ENCODE measurements at places on chromosomes 2 and 18.

GRCh38 chr2:105371810-105372209 is 27.0 kb downstream of the FHL2 start:
- no peak for DNase-seq

DNA sequence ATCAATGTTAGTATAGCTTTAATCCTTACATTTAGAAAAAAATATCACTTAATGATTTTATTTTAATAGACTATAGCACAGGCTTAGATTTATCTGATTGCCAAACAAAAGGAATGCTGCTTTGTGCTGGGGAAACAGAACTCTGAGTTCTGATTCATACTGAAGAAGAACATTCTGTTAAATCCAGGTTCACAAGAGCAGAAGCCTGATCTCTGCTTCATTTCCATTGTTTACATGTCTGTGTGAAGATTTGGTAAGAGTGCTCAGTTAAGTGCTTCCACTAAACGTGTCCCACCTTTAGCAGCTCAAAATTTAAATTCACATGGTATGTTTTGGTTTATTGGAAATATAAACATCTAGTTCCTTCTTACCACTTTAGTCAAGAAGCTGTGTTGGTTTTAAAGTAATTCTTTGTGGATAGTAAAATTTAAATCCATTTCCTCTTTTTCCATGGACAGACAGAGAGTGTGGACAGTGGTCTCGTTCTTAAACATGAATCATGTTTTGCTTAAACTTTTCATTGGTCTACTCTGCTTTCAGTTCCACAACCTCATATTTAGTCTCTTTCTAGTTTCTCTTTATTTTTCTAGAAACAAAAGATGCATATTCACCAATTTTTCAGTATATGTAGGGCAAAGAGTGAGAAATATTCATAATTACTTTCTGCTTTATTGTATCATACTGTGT is 59.1 kb downstream of the NYAP2 start:
- no peak for DNase-seq

GRCh38 chr18:45197526-45197970 is 417.7 kb upstream of the SLC14A2 start:
- no peak for DNase-seq

GRCh38 chr18:57947117-57947516 is 96.9 kb upstream of the NEDD4L start:
- no peak for DNase-seq

- DNase-seq = peak; percentile 33
Observed at GRCh38 chr2:200693836-200694470, 108.1 kb downstream of the AOX1 start.

DNA sequence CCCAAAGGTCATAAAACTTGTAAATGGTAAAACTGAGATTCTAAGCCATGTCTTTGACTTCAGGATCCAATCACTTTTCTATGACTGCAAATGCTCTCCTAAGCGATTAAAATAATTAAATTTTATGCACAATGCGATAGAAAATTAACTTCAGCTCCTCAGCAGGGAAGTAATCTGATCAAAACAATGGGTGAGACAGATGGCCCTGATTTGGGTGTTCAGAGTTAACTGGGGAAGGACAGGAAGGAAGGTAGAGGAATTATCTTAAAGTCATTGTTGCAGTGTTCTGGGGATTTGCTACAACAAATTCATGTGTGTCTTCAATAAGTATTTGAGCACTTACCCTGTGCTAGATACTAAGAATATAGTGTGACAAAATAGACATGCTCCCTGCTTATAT is 446.0 kb upstream of the MEX3C start:
- DNase-seq = no peak

DNA sequence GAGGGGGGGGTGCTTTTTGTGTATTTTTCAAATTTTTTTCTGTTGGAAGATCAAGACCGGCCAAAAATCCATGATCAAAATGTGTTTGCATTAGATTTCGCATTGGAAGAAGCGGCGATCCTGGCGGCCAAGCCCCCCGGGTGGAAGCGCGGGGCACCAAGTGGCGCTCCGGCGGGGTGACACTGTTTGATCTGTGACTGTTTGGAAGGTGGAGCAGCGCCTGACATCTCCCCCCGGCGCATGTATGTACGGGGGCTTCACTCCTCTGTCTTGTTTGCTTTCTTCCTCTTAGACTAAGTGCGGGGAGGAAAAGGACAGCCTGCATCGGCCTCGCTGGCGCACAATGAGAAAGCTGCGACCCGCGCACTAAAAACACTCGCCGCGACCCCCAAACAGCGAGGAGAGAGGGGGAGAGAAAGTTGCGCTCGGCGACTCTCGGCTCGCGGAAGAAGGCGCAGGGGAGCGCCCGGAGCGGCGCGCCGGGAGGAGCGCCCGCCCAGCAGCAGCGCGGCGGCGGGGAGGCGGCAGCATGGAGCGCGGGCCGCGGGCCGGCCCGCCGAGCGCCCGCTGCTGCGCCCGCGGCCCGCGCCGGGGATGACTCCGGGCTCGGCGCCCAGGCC is 515 bp downstream of the TSHZ1 start:
- DNase-seq = no peak

- DNase-seq = no peak
Observed at GRCh38 chr2:196968516-196968915, 42.0 kb upstream of the PGAP1 start.

GRCh38 chr2:240427729-240428128 is 7.7 kb upstream of the GPC1 start:
- no peak for DNase-seq

GRCh38 chr18:37578182-37578678 is 12.6 kb upstream of the CELF4 start:
- DNase-seq = no peak

DNA sequence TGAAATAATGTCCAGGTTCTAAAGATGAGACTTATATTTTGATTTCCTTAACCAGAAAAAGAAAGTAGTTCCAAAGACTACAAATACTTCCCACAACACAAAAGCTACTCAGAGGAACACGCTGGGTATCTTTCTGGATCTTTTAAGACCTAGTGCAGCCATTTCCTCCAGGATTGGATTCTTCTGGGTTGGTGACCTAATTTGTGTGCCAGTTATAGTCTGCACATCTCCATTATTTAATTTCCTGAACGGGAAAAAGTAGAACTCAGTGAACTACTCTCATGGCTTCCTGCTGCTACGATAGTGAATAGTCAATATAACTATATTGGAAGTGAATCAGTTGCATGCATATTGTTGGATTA is 1.5 kb downstream of the TMEM87B start:
- no peak for DNase-seq

DNA sequence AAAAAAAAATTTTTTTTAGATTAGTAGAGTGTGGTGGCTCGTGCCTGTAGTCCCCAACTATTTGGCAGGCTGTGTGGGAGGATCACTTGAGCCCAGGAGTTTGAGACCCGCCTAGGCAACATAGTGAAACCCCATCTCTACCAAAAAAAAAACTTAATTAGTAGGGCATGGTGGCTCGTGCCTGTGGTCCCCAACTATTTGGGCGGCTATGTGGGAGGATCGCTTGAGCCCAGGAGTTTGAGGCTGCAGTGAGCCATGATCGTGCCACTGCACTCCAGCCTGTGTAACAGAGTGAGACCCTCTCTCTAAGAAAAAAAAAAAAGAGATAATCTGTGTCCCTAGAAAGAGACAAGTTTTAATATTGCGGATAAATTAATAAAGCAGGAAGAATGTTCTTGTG is 8.8 kb downstream of the GPR55 start:
- DNase-seq = no peak

- DNase-seq = no peak
Observed at GRCh38 chr18:69628774-69629359, 228.2 kb downstream of the DOK6 start.

- DNase-seq = no peak
Observed at GRCh38 chr2:233814056-233814835, 36.1 kb downstream of the MROH2A start.

DNA sequence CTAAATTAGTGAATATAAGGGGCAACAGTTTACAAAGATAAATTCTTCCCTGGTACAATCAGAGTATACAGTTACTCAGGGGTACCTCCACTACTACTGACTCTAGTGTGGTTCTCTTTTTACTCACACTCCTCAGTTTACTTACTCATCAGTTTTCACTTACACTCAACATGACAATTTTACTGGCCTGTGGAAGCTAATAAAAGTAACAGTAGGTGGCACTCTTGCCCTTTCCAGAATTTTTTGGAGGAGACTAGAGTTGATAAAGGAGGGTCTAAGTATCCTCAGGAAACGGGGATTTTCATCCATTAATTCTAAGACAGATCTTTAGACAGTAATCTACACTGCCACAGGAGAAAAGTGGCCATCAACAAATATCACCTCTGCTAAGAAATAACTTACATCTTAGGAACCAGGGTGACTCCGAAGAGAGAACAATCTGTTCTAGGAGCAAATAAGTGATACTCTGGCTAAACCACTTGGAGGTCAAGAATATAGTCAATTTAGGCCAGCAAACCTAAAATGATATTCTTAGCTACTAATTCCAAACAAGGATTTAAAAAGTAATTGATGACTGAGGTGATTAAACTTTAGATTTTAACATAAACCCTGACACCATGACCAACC is 61.3 kb downstream of the ATL2 start:
- peak; percentile 42 for DNase-seq

- no peak for DNase-seq
Observed at GRCh38 chr2:3172265-3172935, 205.2 kb downstream of the EIPR1 start.

- peak; percentile 11 for DNase-seq
Observed at GRCh38 chr2:214543386-214543955, 132.6 kb downstream of the VWC2L start.

DNA sequence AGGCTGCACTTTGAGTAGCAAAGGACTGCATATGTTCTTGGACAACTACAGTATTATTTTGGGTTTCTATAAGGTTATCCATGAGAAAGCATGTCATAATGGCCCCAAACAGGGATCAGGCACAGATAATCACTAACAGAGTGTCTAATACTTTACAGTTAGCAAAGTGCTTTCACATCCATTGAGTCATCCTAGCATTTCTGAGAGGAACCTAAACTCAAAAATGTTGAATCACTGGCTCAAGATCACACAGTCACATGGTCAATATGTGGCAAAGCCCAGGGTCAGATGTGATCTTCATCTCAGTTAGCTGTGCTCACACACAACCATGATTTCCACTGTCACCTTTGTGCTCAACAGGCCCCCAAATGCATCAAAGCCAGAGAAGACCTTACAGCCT is 156.1 kb upstream of the VRK2 start:
- DNase-seq = no peak

- no peak for DNase-seq
Observed at GRCh38 chr2:180709392-180710145, 270.8 kb upstream of the UBE2E3 start.

DNA sequence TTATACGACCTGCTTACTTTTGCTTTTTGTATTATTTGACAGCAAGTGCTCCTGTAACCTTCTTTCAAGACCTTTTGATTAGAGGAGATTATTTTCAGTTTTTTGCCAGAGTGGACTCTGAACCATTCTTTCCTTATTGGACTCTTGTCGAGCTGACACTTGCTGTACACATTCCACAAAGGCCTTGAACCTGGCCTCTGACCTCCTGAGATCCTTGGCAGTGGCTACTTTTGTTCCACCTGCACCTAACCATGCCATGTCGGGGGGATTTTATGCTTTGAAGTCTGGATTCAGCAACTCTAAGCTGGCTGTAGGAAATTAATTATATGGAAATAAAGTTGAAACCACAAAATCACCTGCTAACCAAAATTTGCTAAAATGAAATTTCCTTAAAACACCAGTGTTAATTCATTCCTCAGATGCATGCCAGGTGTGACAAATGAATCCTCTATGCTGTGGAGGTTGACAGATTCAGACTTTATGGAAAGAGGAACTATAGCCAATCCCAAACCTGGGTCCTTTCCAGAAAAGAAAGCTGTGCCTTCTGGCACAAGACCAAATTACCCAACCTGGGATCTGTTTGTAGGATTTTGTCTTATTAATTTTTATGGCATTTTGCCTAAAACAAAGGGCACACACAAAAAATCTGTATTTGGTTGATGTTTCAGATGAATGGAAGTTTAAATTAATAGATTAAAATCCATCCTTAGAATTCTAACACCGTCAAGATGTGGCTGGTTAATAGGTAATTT is 110.4 kb downstream of the CDC42EP3 start:
- peak; percentile 56 for DNase-seq

DNA sequence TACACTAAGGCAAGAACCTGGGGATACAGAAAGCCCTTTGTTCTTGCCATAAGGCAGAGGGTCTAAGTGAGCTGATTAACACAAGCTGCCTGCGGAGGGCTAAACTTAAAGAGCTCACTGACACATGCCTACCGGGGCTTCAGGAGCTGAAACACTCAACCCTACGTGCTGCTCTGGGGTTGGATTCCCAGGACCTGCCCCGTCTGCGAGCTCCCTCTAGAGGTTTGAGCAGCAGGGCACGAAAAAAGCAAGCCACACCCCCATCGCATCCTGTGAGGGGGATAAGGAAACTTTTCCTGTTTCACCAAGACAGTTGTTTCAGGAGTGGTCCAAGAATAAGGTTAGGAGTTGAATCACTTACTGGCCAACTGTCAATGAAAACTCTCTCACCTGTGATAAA is 562.1 kb downstream of the TMX3 start:
- no peak for DNase-seq

DNA sequence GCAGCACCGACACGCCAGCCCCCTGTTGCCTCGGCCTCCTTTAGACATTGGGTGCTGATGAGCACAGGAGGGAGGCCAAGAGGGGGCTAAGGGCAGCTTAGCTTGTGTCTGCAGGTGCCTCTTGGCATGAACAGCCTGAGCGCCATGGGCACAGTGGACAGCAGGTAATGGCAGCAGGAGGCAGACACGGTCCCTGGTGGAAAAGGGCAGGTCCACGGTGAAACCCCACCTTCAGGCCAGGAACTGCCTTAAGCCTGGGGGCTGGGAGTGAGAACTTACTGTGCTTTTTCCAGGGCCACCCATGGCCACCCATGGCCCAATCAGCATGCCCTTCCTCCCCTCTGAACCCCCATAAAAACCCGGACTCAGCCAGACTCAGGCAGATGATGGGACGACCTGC is 633.4 kb upstream of the TMEFF2 start:
- no peak for DNase-seq

DNA sequence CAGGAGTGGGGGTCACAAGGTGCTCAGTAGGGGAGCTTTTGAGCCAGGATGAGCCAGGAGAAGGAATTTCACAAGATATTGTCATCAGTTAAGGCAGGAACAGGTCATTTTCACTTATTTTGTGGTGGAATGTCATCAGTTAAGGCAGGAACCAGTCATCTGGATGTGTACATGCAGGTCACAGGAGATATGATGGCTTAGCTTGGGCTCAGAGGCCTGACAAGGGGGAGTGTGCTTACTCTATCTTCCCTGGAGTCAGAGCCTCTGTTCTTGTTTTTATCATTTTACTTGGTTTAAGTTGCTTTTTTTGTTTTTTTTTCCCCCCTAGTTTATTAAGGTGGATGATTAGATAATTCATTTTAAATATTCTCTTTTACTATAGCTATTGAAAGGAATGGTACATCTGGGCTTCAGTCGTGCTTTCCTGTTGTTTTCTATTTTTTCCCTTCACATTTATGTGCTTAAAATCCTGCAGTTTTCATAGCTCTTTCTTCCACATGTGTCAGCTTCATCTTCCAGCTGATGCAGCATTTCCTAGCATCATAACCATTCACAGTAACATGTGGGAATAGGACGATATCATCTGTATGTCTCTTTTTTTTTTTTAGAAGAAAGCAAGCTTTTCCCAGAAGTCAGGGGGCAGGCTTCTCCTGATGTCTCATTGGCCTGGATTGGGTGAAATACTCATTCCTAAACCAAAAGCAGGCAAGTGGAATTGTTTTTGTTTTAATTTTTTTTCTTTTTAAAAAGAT is 15.4 kb downstream of the ZNF396 start:
- no peak for DNase-seq
